Stimulated activated CD4-positive, alpha-beta T cell treated with anti-CD3 and anti-CD28 coated beads, TNF-alpha, amount 100 ng/mL, for 48 hours (primary cell): ENCODE measurements at places on chromosomes 11 and 22.

DNA sequence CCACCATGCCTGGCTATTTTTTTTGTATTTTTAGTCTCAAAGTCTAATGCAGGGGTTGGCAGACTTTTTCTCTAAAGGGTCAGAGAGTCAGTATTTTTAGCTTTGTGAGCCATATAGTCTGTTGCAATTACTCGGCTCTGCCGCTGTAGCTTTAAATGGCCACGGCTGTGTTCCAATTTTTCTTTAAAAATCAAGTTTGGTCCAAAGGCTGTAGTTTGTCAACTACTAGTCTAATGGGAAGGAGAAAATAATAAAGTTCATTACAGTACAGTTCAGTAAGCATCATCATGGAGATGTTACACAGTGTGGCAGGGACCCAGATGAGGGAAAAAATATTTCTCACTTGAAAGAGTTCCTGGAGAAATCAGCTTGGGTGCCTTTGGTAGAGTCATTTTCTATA, 107.6 kb downstream of the CSNK2A3 start:
- DNase-seq, result no peak

- DNase-seq, result no peak
These were observed 138.5 kb downstream of the NXPE2 start for GRCh38 chr11:114816791-114817190.

DNA sequence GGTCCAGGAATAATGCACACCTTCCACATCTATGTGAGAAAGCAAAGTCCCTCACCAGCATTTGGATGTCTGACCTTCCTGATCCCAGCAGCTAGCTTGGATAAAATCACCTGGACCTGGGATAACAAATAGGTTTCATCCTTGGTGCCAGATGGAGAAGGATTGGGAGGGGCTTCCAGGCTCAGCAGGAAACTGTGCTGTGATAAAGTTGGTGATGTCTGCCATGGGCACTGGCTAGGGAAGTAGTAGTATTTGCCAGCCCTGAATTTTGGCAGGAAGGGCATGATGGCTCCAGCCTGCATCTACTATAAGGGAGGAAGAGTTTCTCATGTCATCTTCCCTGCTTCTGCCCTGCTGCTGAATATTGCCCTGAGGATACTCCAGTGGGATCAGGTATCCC, 37.5 kb downstream of the C11orf91 start:
- DNase-seq, result no peak

DNA sequence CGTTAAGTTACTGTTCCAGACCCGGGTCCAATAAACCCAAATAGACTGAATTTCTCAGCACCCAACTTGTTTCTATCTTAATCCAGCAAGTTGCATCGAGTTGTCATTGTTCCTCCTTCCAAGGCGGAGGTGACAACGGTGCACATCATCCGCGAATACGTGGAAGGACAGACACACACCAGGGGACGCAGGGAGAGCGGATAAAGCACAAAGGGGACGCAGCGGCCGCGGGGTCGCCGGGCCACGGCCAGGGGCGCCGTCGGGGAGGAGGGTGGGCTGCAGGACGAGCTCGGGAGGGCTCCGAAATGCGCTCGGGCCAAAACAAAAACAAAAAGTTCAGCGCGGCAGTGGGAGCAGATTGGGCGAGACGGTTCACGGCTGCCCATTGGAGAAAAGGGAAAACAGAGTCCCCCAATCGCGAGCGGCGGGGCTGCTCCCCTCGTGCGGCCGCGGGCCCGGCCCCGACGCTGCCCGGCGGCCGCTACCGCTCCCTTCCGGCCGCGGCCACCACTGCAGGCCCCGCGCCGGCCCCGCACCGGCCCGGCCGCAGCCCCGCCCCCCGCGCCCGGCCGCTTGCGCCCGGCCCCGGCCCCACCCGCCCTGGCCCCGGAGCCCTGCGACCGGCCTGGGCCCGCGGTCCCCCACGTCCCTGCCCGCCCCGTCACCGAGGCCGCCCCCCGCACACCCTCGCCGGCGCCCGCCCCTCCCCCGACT, 518 bp downstream of the KMT5B start:
- peak; percentile 47 for DNase-seq

- no peak for DNase-seq
These were observed 26.8 kb downstream of the PAK1 start for GRCh38 chr11:77446911-77447629.

GRCh38 chr22:32661296-32661695, 140.2 kb upstream of the TIMP3 start:
- no peak for DNase-seq

GRCh38 chr11:68370211-68371111, 58.1 kb downstream of the LRP5 start:
- DNase-seq, result no peak

DNA sequence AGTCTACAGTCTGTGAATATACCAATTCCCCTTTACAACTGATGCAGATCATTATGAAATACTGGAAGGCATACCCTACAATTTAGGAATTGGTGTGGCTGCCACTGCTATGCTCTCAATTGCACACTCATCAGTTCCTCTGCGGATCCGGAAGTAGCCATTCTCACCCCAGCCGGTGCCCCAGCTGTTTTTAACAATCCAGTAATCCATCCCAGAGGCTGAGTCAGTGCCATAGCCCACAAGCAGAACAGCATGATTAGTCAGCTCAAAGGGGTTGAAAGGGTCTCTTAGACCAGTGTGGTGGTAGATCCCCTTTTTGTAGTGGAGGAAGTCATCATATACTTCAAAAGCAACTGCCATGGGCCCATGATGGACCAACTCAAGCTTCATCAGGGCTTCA, 43.6 kb downstream of the CTSC start:
- DNase-seq, result no peak

DNA sequence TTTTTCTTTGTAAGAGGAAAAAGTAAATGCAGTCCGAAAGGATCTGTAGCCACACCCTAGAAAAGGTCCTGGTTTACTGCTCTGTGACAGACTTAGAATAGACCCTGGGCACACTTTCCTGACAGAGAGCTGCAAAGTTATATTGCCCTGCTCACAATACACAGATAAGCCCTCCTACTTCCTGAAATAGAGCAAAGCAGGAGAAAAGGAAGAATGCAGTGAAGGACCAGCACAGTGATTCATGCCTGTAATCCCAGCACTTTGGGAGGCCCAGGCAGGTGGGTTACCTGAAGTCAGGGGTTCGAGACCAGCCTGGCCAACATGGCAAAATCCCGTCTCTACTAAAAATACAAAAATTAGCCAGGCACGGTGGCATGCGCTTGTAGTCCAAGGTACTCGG, 2.2 kb downstream of the CYB561A3 start:
- no peak for DNase-seq

GRCh38 chr22:31211482-31211861, 626 bp upstream of the LIMK2 start:
- DNase-seq, result no peak

DNA sequence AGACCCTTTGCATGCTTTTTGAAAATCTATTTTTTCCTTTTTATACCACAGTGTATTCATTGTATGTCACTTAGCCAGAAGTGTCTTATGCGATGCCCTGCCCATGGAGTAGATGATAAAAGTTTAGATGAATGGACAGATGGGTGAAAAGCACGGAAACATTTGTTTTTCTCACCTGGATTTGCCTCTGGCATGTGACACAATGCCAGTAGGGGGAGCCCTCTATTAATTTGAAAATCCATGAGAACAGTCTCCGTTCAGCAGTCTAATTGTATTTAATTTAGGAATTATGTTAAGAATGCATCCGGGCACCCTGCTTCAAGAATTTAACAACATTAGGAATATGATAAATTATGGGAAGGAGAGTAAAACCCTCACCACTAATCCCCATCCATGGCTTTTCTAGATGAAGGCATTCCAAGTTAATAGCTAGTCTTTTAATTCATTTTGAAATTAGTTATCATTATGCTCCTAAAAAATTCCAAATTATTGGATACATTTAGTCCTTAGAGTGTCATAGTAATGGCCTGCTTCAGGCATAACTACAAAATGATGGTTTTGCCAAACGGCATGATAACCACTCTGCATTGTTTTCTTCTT, 55.3 kb upstream of the ALKBH3 start:
- DNase-seq, result peak; percentile 0

DNA sequence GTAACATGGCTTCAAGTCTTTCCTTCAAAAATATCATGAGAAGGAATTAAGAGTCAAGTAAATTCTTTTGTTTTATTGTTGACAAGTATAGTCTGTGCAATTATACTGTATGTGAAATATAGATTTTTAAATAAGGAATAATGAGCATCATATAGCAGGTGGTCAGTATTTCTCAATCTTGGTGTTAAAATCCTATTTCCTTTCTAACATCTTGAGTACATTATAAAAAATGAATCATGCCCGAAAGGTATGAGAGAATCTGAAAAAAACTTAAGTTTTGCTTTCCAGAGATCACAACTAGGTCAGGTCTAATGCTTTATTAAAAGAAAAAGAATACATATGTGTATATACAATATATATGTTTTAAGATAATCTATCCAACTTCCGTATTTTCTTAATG, 53.1 kb downstream of the KIF18A start:
- DNase-seq, result no peak

- DNase-seq, result no peak
These were observed 64.8 kb upstream of the NUP160 start for GRCh38 chr11:47912843-47913437.

- no peak for DNase-seq
These were observed 82.7 kb downstream of the FBLN1 start for GRCh38 chr22:45585437-45585755.

- DNase-seq, result no peak
These were observed 16.4 kb downstream of the YWHAH start for GRCh38 chr22:31960767-31961166.

DNA sequence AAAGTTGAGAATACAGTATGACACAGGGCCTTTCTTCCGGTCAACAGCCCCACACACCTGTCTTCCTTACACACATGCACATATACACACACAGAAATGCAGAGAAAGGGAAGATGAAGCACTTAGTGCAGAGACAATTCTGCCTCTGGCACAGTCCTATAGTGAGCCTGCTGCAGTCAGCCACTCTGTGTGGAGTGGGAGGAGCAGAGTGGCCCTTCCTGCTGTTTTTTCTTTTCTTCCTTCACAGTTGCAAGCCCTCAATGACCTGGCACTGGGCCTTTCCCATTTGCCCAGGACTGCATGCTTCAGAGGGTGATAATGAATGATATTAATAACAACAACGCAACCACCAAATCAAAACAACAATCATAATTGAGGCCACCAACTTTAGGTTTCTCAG, 527.0 kb upstream of the B3GAT1 start:
- no peak for DNase-seq

DNA sequence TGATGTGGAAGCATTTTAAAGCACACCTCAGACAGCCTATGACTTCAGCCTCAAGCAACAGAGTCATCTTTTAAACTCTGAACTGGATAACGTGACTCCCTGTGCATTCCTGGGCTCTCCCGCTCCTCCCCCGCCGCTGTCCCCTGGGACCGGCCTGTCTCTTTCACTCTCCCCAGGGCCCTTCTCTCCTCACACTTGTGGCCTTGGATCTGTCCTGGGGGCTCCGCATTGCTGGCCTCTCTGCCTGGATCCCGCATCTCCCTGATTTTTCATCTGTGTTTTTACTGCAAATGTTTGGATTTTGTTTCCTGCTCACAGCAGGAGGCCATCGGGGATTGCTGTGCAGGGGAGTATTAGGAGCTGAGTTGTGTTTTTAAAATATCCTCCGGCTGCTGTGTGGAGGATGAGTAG, 15.4 kb downstream of the C11orf24 start:
- DNase-seq, result no peak

DNA sequence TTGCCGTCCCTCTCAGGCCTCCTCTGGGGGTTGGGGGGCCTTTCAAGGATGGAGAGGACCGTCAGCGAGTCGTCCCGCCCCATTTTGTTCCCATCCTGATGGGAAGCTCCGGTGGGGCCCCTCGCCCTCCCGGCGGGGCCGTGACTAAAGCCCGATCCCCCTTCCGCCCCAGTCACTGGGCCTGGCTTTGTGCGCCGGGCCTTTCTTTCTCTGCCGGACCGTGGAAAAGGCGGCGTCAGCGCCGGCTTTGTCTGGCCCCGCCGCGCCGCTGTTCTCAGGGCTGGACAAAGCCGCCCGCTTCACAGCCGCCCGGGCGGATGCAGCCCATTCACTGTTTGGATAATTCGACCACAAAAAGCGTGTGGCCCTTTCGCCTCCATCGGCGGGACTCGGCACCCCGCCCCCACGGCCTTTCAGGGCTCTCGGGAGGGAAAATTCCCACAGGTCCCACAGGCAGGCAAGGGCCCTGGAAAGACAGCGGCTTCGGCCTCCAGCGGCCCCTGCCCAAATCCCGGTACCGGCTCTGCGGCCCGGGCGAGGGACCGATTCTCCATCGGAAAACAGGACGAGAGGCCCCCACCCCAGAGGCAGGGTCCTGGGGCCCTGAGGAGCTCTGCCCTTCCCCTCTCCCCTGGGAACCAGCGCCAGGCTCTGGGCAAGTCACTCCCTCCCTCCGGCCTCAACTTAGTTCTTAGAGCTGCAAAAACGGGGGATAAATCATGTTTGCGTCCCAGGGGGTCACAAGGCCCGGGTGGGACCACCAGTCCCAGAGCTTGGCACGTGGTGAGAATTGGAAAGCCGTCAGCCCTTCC, 87.2 kb downstream of the WNT7B start:
- no peak for DNase-seq

DNA sequence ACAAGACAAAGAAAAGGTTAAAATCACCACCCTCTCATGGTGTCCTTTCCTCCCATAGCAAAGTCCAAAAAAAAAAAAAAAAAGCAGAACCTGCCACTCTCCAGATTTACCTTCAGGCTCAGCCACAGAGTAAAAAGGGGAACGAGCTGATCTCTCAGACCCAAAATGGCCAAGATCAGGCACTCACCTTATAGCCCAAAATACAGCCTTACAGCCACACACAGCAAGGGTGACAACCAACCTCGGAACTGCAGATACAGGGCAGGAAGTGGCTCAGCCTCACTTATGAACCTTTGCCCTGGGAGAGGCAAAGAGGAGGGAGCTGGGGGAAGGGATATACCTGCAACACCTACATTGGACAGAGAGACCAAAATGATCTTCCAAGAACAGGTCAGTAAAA, 4.5 kb downstream of the FHIP1B start:
- no peak for DNase-seq

GRCh38 chr11:125995313-125995712, 49.5 kb downstream of the VSIG10L2 start:
- peak; percentile 49 for DNase-seq

GRCh38 chr11:46001448-46001914, 79.0 kb downstream of the LARGE2 start:
- DNase-seq, result no peak

DNA sequence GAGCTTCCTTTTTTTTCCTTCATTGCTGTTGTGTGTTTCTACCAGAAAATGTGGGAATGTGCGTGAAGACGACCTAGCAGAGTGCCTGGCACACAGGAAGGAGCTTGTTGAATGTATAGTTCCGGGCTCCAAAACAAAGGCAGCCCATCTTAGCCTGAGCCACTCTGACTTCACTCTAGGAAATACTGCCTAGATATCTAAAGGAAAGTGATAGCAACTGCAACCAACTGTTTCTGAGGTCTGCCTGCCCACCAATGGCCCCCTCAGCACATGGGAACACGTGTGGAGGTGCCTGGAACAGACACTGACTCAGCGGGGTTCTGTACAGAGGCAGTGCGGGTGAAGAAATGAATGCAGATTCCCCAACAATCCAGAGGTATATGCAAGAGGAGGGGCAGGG, 14.7 kb upstream of the XBP1 start:
- DNase-seq, result no peak
